ENCODE measurements at places on chromosomes 1 and 21.

DNA sequence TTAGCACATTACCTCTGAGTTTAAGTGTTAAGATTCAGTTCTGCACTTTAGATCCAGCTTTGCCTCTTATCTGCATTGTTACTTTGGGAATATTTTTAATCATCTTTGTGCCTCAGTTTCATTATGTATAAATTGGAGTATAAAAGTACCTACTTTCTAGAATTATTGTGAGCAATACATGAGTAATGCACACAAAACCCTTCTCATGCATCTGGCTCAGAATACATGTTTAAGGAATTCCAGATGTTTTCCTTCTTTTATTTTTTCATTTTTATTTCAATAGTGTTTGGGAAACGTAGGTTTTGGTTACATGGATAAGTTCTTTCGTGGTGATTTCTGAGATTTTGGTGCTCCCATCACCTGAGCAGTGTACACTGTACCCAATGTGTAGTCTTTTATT lies 14.2 kb downstream of the C8A start:
- no peak for DNase-seq

DNA sequence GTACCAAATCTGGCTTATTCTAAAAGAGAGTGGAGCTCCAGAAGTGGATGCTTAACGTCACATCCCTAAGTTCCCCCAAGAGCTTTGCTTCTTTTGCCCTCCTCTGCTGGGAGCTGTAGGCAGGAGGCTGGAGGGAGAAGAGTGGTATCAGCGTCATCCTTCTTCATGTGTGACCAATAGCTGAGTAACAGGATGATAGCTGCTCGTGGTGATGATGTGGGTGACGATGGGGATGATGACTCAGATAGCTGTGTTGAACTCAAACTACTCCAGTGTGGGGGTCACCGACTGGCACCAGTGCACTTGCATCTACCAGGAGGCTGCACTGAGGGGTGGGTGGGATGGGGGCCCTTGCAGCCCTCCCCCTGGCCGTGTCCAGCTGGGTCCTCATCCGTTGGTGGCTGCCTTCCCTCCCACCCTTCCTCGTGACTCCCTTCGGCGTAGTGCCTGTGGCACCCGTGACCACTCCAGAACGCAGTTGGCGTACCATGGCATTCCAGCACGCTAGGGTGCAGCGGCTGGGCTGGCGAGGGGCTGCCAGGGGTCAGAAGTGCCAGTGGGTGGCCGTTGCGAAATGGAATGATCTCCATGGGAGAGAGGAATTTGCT lies 1.1 kb downstream of the IGFN1 start:
- no peak for DNase-seq

DNA sequence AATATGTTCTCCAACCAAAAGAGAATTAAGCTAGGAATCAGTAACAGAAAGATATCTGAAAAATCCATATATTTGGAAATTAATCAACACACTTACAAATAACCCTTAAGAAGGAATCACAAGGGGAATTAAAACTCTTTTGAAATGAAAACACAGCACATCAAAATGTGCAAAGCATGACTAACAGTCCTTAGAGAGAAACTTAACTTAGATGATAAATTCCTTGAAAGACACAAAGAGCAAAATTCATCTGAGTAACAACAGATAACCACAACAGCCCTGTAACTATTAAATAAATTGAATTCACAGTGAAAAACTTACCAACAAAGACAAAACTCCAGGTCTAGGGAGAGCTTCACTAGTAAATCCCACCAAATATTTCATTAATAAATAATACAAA lies 283.8 kb downstream of the SDCCAG8 start:
- DNase-seq, result no peak

DNA sequence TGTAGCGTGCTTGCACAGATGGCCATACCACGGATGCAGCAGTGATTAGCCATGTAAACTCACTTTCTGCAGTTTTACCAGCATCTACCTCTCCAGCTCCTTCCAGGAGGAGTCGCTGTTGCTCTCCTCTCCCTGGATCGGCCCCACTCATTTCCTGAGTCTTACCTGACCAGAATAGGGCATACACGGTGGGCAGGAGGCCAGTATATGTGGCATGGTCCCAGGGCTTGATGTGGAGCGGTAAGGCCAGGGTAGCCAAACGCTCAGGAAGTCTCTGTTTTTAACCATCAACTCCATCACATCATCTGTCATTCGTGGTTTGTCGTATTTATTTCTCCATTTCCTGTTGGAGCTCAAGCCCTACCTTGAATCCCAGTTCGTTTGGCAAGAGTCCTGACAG lies 163.4 kb upstream of the USP24 start:
- no peak for DNase-seq
